ENCODE measurements at places on chromosomes 11 and 22.

DNA sequence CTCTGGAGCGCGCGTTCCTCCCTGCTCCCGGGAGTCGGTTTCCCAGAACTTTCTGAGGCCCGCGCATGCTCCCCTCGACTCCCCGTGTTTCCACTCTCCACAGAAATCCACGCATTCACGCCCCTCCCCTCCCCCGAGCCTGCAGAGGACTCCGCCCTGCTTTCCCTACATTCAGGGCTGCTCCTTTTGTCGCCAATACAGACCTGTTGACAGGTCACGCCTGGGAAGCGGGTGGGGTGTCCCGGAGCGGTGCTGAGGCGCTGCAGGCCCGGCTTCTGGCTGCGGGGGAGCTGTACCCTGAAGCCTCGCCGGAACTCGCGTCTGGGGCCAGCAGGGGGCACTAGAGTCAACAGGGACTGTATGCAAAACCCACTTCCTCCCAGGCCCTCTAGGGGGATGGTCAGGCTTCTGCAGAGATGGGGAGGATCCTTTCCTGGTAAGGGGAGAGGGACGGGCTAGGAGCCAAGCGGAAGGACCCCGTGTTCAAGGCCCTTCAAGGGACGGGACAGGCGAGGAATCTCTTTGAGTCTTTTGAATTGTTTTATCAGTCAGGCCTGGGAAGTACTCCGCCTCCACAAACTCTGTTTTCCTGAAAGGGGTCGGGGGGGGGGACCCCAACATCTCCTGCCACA, at the start of gene PRAME:
Gene PRAME, minus strand, starts transcription at position 294 of the 632 bp plus-strand sequence. CDS start 2,433 bp downstream, outside the sequence.
- DNase-seq: peak; percentile 65

- DNase-seq: no peak
These were observed 11.3 kb upstream of the NFAM1 start for GRCh38 chr22:42443240-42444076.

DNA sequence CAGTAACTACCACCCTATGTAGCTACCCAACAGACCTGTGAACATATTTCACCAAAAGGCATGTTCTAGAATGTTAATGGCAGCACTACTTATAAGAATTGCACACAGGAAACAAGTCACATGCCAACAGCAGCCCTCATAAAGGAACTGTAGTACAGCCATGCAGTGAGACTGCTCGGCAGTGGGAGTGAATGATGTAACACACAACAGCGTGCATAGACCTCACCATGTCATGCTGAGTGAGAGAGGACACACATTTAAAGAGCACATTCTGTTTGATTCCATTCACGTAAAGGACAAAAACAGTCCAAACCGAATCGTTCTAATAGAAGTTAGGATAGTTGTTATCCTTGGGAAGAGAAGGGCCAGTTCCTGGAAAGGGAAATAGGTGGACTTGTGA, 27.2 kb upstream of the KIRREL3 start:
- DNase-seq: no peak

- no peak for DNase-seq
These were observed 839 bp downstream of the STX5 start for GRCh38 chr11:62830904-62831519.

GRCh38 chr11:33520112-33520511, 180.5 kb downstream of the C11orf91 start:
- no peak for DNase-seq

Measured in sciatic nerve (tissue), 2 donors.